ENCODE measurements at places on chromosomes 6 and 20. TPM values are rescaled to one million over a fixed set of nuclear protein-coding genes. Genes with fewer than 3 reads are reported as not detected.

PROKR2 gene
- polyA plus RNA-seq, result not detected

DNA sequence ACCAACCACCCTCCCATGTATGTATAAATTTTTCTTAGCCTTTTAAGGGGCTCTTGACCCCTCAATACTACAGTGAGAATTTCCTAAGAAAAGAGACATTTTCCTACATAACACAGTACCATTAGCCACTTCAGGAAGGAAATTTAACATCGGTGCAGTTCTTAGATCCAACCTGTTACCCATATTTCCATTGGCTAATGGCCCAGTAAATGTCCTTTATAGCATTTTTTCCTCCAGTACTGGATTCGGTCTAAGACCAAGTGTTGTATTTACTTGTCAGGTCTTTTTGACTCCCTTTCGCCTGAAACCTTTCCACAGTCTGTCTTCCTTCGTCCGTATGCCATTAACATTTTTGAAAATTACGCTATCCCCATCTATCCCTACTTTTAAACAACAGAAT lies 173.4 kb upstream of the PMEPA1 start:
- no peak for DNase-seq

DNA sequence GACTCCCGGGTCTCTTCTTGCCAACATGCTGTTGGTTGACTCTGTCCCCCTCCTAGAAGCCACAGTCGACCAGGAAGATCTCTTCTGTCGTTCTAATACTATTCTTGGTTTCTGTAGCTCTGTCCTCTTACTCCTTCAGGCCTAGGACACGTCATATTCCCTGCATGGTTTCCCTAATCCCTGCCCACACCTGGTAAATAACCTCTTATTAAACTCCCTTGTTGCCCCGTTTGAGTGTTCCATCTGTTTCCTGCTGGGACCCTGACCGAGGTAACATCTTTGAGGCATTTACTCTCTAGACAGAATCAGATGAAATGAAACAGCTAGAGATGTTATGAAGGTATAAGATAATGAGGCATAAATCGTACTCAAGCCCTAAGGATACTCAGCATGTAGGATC lies 68.1 kb downstream of the PLCB4 start:
- DNase-seq, result no peak

MUC22 gene
- not detected for polyA plus RNA-seq

LHFPL5 gene
- 0.32 TPM for polyA plus RNA-seq

DNA sequence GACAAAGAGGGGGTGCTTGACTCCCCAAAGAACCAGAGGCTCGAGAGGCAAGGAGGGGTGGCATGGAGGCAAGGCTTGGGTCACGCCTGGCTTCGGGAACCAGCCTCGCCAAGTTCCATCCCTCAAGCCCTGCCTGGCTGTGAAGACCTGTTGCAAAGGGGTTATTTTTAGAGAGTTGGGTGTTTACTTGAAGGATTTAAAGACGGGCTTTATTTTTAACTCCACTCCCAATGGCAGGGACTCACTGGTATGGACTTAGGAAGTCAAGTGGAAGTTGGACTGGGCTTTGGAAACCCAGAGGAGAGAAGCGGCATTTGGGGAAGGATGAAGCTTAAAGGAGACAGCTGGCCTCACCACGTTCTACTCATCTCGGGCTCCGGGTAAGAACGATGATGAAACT lies 43.1 kb downstream of the JPH2 start:
- DNase-seq, result no peak

JPH2 gene
- polyA plus RNA-seq, result 1.8 TPM

PTPRT gene
- polyA plus RNA-seq, result 1.0 TPM

DNA sequence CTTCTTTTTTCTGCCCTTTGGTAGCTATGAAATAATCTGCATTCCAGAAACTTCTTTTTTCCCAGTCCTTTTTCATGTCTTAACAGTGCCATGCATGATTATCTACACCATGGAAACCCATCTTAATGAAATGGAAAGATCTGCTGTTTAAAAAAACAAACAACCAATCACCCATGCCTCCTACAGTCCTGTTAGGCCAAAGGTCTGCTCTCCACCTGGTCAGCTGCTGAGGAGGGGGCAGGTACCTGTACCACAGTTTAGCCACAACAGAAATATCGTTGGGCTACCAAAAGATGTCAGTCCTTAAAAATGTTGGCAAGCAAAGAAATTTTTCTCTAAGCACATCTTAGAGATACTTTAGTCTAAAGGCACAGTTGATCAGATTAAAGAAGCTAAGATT lies 112.6 kb downstream of the SLC16A10 start:
- DNase-seq, result no peak

TRIM31 gene
- polyA plus RNA-seq, result not detected

GRCh38 chr20:47558295-47559066 lies 56.8 kb downstream of the NCOA3 start:
- DNase-seq, result no peak

DNA sequence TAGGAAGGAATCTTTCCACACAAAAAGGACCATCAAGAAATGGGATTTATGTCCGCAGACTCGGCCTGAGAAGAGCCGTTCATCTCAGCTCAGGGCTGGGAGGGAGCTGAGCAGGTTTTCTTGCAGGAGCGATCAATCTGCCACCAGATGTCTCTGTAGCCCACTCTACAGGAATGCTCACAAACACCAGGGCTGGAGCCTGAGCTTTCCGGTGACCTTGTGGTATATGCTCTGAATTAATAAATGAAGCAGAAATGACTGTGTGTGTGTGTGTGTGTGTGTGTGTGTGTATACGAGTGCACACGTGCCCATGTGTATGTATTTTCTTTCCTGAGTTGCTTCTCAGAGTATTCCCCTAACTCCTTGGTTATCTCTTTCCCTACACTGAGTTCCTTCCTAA lies 12.0 kb downstream of the CD83 start:
- DNase-seq, result peak; percentile 73

MOG gene
- polyA plus RNA-seq, result not detected

DNA sequence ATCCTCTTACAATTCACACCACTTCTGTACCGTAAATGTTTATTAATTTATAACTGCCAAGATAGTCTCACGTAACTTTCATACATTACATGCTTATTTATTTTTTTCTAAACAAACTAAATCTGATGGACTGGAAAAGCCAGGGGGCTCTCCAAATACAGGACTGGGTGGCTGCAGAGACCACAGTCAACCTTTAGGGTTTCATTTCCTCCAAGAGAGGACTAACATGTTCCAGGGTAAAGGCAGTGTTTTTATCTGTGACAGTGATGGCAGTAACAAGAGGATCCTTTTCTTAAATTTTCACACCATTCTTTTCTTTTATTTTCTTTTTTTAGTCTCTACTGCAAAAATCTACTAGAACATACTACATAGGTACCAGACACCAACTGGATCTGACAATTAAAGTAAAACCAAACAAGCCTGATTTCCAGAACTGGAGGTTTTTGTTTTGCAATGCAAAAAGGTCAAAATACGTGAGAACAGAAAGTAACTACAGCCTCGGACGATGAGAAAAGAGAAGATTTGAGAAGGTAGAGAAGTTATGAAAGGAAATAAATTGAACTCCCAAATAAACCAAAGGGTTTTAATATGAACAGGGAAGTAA lies 1.2 kb downstream of the LMBRD1 start:
- DNase-seq, result no peak

TREML2 gene
- 0.16 TPM for polyA plus RNA-seq

GRCh38 chr20:44646023-44646640 lies 5.4 kb downstream of the ADA start:
- no peak for DNase-seq

GOPC gene
- polyA plus RNA-seq, result 58.4 TPM

SLC22A3 gene
- polyA plus RNA-seq, result 7.5 TPM

GRCh38 chr6:24930431-24930871 lies 5.3 kb downstream of the RIPOR2 start:
- DNase-seq, result no peak

PRKN gene
- 8.1 TPM for polyA plus RNA-seq

TMEM200A gene
- polyA plus RNA-seq, result 42.3 TPM
